Aorta (tissue), 5 donors: ENCODE measurements at places on chromosomes 6 and 20.

- H3K4me3 ChIP-seq, result no peak overlapping the region
- H3K4me1 ChIP-seq, result no peaks in the 10 kb centered on the region
- no peak for DNase-seq
- H3K27ac ChIP-seq, result no peak overlapping the region
These were observed 40.0 kb downstream of the IRF4 start for GRCh38 chr6:431504-431903.

GRCh38 chr20:8662433-8662954 lies 406.4 kb upstream of the PLCB4 start:
- no peak for DNase-seq
- no peaks in the 10 kb centered on the region for H3K27me3 ChIP-seq
- no peaks in the 10 kb centered on the region for H3K4me1 ChIP-seq
- H3K4me3 ChIP-seq, result no peak overlapping the region
- H3K36me3 ChIP-seq, result no peaks in the 10 kb centered on the region
- H3K27ac ChIP-seq, result no peak overlapping the region

GRCh38 chr6:116268589-116269293 lies 11.0 kb downstream of the TSPYL1 start:
- H3K27me3 ChIP-seq, result no peaks in the 10 kb centered on the region
- no peaks in the 10 kb centered on the region for H3K4me1 ChIP-seq
- no peaks in the 10 kb centered on the region for H3K36me3 ChIP-seq
- H3K27ac ChIP-seq, result no peak overlapping the region

GRCh38 chr20:57103146-57103800 lies 163.2 kb downstream of the BMP7 start:
- no peak overlapping the region for H3K4me3 ChIP-seq
- no peaks in the 10 kb centered on the region for H3K36me3 ChIP-seq
- no peak for DNase-seq
- H3K27ac ChIP-seq, result no peak overlapping the region
- H3K27me3 ChIP-seq, result no peaks in the 10 kb centered on the region

DNA sequence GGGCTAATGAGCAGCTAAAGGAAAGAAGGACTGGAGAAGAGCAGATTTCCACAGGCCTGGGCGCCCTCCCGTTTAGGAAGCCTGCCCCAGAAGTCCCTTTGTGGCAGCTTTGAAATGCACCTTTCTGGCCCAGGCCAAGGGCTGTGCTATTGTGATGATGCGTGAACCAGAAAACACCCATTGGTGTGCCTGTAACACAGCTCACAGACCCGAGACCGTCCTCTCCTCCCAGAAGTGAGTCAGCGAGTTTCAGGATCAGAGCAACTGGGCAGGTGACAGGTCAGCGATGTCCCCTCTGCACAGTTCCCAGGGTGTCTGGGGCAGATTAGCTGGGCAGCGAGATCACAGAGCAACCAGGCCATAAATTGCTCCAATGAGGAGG lies 71.9 kb upstream of the SULF2 start:
- no peaks in the 10 kb centered on the region for H3K4me1 ChIP-seq
- no peaks in the 10 kb centered on the region for H3K27me3 ChIP-seq
- H3K36me3 ChIP-seq, result no peaks in the 10 kb centered on the region

DNA sequence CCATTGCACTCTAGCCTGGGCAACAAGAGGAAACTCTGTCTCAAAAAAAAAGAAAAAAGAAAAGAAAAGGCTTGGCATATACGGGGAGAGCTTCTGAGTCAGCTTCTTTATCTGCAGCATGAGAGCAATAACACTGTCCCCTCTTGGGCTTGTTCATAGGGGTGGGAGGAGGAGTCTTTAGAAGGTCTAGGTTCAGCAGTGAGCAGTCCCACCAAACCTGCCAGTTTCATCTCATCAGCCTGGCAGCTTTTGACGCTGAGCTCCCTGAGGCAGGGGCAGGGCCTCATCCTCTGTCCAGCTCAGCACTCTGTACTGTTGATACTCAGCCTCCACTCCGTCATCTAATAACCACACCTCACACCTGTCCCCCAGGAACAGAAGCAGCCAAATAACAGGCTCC lies 5.6 kb upstream of the C6orf132 start:
- no peak overlapping the region for H3K27ac ChIP-seq
- H3K27me3 ChIP-seq, result no peaks in the 10 kb centered on the region
- DNase-seq, result no peak
- H3K4me3 ChIP-seq, result no peak overlapping the region

- H3K36me3 ChIP-seq, result no peaks in the 10 kb centered on the region
- H3K27ac ChIP-seq, result no peak overlapping the region
- H3K27me3 ChIP-seq, result no peaks in the 10 kb centered on the region
- no peak overlapping the region for H3K4me3 ChIP-seq
These were observed 81.4 kb downstream of the WDR27 start for GRCh38 chr6:169620171-169621130.

DNA sequence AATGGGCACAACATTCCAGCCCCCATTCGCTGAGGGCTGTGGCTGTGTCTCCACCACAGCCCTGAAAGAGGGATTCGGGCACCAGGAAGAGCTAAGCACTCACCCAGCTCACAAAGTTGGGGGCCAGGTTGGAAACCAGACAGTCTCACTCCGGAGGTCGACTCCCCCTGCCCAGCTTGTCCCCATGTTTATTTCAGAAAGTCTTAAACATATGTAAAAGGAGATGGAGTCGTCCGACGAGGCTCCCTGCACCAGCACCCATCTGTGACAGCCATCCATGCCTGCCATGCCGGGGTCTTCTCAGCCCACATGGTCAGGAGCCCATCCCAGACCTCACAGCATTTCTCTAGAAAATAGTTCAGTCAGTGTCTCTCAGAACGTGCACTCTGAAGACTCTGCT lies 63.6 kb upstream of the STX16 start:
- peak; percentile 61 for DNase-seq
- H3K27ac ChIP-seq, result no peak overlapping the region

- H3K36me3 ChIP-seq, result no peaks in the 10 kb centered on the region
- DNase-seq, result no peak
- H3K27me3 ChIP-seq, result no peaks in the 10 kb centered on the region
These were observed 4.8 kb downstream of the CST5 start for GRCh38 chr20:23874747-23875146.

DNA sequence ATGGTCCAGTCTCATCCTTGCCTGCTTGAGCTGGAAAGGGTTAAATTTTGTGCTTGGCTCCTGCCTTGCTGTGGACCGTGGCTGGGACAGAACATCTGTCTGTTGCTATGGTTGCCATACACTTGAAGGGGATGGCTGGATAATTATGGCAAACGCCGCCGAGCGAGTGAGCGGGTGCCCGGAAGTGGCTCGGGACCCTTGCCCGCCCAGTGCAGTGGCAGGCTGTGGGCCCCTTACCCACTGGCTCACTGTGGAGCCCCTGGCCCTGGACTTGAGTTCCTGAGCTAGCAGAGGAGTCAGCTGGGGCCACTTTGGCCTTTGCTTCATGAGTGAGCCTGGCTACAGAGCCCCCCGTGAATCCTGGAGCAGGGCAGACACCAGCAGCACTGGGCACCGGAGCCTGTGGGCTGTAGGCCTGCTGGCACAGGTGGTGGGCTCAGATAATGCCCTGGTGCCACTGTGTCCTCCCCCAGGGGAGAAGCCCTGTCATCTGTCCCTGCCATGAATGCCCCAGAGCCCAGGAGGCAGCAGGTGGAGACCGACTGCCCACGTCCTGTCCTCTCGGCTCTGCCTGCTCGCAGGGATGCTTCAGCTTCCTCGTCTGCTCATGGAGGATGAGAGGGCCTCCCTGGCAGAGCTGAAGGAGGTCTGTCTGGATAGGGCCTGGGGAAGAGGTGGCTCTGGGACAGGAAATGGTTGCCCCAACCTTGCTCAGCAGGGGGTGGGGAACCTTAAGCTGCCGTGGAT lies 25.5 kb upstream of the NOL4L start:
- no peak for DNase-seq
- no peaks in the 10 kb centered on the region for H3K4me1 ChIP-seq
- no peak overlapping the region for H3K4me3 ChIP-seq
- H3K27me3 ChIP-seq, result no peaks in the 10 kb centered on the region
- H3K27ac ChIP-seq, result no peak overlapping the region
- H3K36me3 ChIP-seq, result no peaks in the 10 kb centered on the region

GRCh38 chr6:110392727-110393126 lies 22.6 kb downstream of the DDO start:
- no peaks in the 10 kb centered on the region for H3K4me1 ChIP-seq
- DNase-seq, result no peak
- no peak overlapping the region for H3K27ac ChIP-seq
- H3K4me3 ChIP-seq, result no peak overlapping the region
- no peaks in the 10 kb centered on the region for H3K36me3 ChIP-seq

GRCh38 chr6:136716917-136717715 lies 75.2 kb downstream of the MAP3K5 start:
- DNase-seq, result no peak
- peak overlapping the region; percentile 25 for H3K27ac ChIP-seq
- no peaks in the 10 kb centered on the region for H3K36me3 ChIP-seq
- no peaks in the 10 kb centered on the region for H3K27me3 ChIP-seq
- H3K4me3 ChIP-seq, result no peak overlapping the region
- peaks cover 2% of the 10 kb centered on the region for H3K4me1 ChIP-seq

DNA sequence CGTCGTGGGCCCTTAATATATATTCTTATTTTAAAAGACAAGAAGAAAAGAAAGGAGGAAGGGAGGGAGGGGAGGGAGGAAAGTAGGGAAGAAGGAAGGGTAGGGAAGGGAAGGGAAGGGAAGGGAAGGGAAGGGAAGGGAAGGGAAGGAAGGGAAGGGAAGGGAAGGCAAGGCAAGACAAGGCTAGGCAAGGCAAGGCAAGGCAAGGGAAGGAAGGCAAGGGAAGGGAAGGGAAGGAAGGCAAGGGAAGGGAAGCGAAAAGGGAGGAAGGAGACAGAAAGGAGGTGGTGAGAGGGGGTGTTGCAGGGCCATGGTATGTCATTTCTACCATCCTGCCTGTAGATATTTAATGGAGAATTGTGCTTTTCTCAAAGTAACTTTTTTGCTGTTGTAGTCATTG lies 83.9 kb upstream of the BTBD3 start:
- H3K27ac ChIP-seq, result no peak overlapping the region
- H3K4me1 ChIP-seq, result no peaks in the 10 kb centered on the region
- H3K4me3 ChIP-seq, result no peak overlapping the region
- H3K27me3 ChIP-seq, result no peaks in the 10 kb centered on the region

- DNase-seq, result no peak
- H3K4me3 ChIP-seq, result no peak overlapping the region
- no peaks in the 10 kb centered on the region for H3K4me1 ChIP-seq
- no peaks in the 10 kb centered on the region for H3K36me3 ChIP-seq
- no peak overlapping the region for H3K27ac ChIP-seq
These were observed 47.0 kb upstream of the GCLC start for GRCh38 chr6:53591873-53592272.

GRCh38 chr6:10626154-10626741 lies 68.2 kb downstream of the C6orf52 start:
- no peaks in the 10 kb centered on the region for H3K27me3 ChIP-seq
- no peaks in the 10 kb centered on the region for H3K4me1 ChIP-seq
- H3K4me3 ChIP-seq, result no peak overlapping the region

- DNase-seq, result no peak
- no peak overlapping the region for H3K4me3 ChIP-seq
- peaks cover 6% of the 10 kb centered on the region for H3K4me1 ChIP-seq
- H3K36me3 ChIP-seq, result no peaks in the 10 kb centered on the region
- H3K27me3 ChIP-seq, result no peaks in the 10 kb centered on the region
These were observed 102.6 kb downstream of the KIF13A start for GRCh38 chr6:17884498-17885478.

GRCh38 chr6:132725947-132726607 lies 12.2 kb upstream of the VNN1 start:
- no peak for DNase-seq
- no peak overlapping the region for H3K4me3 ChIP-seq
- no peak overlapping the region for H3K27ac ChIP-seq

- peaks cover 9% of the 10 kb centered on the region for H3K4me1 ChIP-seq
These were observed 37.5 kb downstream of the SNX9 start for GRCh38 chr6:157860505-157860991.

DNA sequence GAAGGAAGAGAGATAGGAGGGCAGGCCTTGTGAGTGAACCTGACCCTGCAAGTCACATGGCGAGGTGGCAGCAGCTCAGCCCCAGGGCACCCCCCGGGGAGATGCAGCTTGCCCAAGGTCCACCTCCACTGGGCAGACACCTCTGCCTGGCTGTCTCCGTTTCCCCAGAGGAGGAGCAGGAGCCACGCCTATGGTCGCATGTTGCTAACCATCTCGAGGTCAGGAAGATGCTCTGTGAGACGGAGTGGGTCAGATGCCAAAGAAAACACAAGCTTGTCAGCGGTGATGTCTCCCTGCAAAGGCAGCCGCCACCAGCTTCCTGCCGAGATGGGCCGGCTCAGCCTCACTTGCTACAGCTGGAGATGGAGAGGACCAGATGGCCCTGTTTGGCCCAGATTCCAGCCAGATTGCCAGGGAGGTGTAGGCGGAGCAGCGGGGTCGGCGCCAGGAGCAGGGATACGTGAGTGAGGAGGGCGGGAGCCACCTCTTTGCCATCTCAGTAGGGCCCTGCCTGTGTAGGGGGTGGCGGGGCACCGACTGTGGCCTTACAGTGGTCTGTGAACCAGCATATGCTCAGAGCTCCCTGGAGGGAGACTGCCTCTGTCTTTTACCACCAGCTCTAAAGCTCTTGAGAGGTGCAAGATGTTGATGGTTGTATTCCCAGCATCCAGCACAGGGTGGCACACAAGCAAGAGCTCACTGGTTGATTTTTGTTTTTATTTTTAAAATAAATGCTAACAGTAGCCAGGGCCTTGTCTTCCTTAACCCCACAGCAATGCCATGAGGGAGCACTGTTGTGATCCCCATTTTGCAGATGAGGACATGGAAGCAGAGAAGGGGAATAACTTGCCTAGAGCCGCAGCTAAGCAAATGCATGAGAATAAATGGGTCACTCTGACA lies 42.9 kb upstream of the FAM83D start:
- H3K36me3 ChIP-seq, result no peaks in the 10 kb centered on the region
- H3K4me1 ChIP-seq, result no peaks in the 10 kb centered on the region
- no peak overlapping the region for H3K27ac ChIP-seq
- H3K27me3 ChIP-seq, result no peaks in the 10 kb centered on the region

- no peak overlapping the region for H3K27ac ChIP-seq
- no peaks in the 10 kb centered on the region for H3K36me3 ChIP-seq
- no peaks in the 10 kb centered on the region for H3K4me1 ChIP-seq
These were observed 81.7 kb downstream of the TAF4 start for GRCh38 chr20:61983965-61984364.

DNA sequence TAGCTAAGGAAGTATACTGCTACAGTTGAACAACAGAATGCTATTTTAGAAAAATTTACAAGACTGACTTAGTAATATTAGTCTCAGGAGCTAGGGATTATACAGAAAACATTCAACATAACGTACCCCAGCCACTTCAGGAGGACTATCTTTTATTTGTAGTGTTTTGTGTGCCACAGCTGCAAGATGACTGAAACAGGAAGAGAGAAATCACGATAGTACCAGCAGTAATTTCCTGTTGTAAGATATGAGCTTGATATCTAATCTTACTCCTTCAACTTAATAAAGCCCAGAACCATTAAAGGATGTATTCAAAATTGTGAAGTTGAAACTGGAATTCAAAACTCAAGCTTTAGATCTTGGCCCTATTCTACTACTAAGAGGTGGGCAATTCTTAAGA lies 42.1 kb downstream of the SLC35A1 start:
- H3K36me3 ChIP-seq, result peaks cover 4% of the 10 kb centered on the region
- no peak for DNase-seq
- H3K4me1 ChIP-seq, result no peaks in the 10 kb centered on the region
- no peak overlapping the region for H3K27ac ChIP-seq
- H3K27me3 ChIP-seq, result no peaks in the 10 kb centered on the region
